ENCODE measurements at places on chromosomes 13 and 19. TPM values are rescaled to one million over a fixed set of nuclear protein-coding genes. Genes with fewer than 3 reads are reported as not detected.

DNA sequence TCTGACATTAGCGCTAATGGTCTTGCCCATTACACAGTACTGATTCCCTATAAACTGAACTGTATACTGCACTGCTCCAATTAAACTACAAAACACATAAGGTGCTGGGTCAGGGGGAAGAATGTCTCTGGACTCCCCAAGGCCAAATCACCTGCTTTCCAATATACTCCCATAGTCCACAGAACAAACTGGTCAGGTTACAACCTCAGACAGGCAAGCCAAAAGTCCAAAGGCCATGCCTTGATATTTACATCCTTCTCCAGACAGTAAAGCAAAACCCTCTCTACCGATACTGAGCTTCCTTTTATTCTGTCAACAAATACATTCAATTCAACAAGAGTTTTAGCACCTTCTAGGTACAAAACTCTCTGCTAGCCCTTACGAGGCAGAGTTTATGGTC is 8.9 kb downstream of the ZNF541 start:
- no peak for DNase-seq

GRCh38 chr19:4939466-4939865 is 29.4 kb upstream of the KDM4B start:
- no peak for DNase-seq

DNA sequence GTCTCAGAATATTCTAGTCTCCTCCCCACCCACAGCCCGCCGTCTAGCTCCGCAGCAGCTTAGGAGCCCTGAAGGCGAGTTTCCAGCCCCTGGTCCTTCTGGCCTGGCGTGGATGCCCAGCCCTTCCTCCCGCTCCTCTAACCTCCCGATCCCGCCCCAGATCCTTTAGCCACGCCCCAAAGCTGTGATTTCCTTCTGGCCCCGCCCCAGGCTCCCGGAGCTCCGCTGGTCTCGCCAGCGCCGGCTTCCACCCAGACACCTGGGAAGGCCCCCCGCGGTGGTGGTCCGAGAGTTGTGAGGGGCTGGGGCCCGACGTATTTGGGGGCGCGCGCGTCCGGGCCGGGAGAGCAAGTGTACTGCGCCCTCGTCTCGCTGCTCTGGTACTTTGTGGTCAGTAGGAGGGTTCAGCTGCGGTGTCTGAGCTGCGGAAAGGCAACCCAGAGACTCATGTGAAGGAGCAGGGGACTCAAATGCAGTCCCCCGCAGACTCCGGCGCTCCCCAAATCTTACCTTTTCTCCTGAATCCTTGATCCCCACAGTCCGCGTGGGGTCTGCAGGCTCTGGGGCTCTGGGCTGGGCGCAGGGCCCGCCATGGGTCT is at the start of gene CGB7:
Gene CGB7 (minus strand): TSS at position 114 of the 599 bp plus-strand sequence. CDS start 2,374 bp downstream, outside the sequence.
- no peak for DNase-seq

GRCh38 chr13:89925107-89925506 is 1422.4 kb upstream of the MIR17HG start:
- DNase-seq, result peak; percentile 14

GRCh38 chr19:38190061-38190460 is 34.0 kb downstream of the DPF1 start:
- DNase-seq, result no peak

- no peak for DNase-seq
Observed at GRCh38 chr13:29589967-29590366, 5.5 kb downstream of the SLC7A1 start.

- DNase-seq, result no peak
Observed at GRCh38 chr13:55106509-55106908, 2034.2 kb upstream of the PRR20A start.

DNA sequence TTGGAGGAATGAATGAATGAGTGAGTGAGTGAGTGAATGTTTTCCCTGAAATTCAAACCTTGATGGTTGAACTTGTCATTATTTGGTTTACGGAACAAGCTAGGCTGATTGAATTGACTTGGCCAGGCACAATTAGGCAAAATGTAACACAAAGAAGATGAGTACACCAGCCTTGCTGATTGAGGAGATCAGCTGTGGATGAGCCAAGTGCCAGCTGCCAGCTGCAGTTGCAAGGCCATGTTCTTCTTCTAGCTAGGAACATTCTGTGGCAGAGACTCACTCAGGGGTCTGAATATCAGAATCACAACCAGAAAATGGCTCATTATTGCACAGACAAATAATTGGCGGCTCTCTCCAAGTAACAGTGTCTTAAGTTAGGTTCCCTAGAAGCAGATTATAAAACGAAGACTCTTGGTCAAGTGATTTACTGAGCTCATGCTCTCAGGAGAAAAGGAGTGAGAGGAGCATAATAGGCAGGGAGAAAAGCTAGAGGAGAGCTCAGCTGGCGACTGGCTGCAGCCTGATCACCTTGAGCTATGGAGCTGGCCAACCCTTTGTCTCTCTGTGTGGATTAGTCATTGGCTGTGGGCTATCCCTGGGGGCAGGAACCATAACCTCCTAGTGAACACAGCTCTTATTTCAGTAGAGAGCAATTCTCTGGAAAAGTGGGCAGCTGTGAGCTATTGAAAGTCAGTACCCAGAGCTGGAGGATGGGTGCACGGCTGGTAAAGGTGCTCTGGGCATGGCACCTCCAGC is 225.3 kb upstream of the SERP2 start:
- DNase-seq, result no peak

Gene ATP8B3
- polyA plus RNA-seq, result 0.41 TPM

Gene SELENOV
- polyA plus RNA-seq, result not detected

DNA sequence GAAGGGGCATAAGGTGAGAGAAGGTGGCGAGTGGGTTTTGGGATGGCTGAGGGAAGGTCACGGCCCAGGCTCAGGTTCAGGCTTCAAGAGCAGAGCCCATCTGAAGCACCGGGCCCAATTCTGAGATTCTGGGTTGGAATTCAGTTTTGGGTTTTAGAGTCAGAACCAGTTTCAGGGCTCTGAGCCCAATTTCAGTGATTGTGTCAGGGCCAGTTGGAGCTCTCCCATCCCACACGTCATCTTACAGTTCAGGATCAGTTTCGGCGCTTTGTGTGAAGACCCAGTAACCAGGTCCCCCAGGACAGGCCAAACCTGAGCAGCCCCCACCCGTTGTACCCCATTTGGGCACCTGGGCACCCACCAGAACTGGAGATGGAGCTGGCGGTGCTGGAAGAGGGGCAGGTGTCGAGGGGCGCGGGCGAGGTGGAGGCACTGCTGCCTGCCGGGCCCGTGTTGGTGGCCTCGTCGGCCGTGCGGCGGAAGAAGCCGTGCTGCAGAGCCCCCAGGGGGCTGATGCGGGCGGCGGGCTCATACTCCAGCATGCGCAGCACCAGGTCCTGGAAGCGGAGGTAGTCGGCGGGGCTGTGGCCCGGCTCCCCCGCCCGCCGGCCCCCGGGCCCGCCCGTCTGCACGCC is 7.5 kb downstream of the DYRK1B start:
- no peak for DNase-seq

DNA sequence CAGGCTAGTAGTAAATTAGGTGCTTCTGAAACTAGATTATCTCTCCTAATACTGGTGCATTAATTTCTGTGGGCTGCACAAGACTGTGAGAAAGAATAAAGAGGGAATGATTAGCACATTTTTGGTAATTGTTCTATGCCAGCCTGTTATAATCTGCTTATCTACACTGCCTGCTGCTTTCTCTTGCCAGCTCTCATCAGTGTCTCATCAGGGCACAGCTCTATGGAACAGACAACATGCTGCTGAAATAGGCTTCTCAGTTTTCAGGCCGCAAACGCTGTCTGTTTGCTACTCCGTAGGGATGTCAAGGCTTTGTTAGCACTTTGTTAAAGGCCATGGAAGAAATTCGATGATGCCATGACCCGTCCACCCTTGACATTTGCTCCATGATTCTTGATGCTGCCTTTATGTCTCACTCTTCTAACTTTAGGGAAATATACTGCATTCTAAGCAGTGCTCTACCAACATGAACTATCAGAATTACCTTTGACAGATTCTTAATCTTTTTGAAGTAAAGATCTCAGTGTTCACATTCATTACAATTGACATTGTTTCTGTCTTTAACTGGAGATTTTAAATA is 84.0 kb upstream of the PRR20A start:
- no peak for DNase-seq

DNA sequence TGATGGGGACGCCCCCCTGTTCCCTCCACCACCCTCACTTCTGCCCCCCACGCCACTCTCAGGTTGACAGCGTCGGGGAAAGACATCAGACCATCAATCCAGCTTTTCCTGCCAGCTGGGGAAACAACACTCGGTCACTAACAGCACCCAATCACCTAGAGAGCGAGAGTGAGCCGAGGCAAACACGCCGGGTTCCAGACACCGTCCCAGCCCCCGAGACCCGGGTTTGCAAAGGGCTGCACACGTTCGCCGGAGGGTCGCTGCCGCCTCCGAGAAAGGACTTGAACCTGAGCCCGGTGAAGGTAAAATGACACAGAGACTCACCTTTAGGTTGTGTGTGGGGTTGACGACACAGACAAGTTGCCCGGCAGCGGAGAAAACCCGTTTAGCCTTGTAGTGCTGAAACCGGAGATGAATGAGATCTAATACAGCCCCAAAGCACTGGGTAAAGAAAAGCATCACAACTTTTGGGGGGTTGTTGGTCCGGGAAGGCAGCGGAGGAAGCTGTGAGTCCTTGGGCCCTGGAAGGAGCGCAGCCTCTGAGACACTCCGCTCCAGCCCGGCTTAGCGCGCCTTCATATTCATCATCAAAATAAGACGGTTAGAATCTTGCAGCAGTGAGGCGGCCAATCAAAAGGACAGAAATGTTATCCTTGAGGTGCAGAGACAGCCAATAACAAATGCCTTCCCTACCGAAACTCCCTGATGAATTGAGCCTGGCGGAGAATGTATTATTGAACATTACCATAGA is at the start of gene SIAH3:
Gene SIAH3 (minus strand): TSS at position 583 of the 751 bp plus-strand sequence. CDS start 124 bp downstream, at position 459.
- DNase-seq, result no peak

Gene CPB2
- 0.45 TPM for polyA plus RNA-seq

- DNase-seq, result no peak
Observed at GRCh38 chr13:35127466-35127865, 185.4 kb downstream of the NBEA start.

Gene CGB5
- not detected for polyA plus RNA-seq

Gene TTC9B
- not detected for polyA plus RNA-seq

GRCh38 chr13:37381502-37381901 is 217.1 kb downstream of the POSTN start:
- no peak for DNase-seq

Gene RYR1
- 397 TPM for polyA plus RNA-seq

Gene RTBDN
- not detected for polyA plus RNA-seq

DNA sequence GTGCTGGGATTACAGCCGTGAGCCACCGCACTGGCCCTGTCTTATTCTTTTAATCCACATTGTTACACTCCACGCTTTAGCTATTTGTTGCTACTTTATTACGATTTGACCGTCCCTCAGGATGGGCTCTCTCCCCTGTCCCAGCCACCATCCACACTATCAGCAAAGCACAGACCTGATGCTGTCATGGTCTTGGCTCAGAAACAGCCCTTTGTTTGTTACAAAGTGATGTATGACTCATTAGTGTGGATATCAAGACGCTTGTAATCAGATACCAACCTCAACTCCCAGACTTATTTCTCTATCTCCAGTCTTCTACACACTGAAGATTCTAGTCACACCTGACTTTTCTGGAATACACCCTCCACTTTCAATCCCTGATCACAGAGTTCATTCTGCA is 84.6 kb upstream of the FREM2 start:
- no peak for DNase-seq

Gene LHB
- not detected for polyA plus RNA-seq

DNA sequence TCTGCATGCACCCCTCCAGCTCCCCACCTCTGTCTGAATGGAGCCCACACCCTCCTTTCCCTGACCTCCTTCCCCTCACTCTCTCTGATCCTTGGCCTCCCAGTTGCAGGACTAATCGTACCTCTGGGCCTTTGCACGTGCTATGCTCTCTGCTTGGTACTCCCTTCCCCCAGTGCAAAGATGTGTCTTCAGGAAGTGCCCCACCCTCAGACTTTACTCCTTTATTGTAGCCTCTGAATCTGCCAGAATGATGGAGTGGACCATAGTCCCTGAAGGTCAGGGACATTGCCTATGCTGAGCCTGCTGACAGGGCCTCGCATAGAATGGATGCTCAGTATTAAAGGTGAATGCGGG is 1.3 kb upstream of the JUND start:
- no peak for DNase-seq

Gene NXNL1
- polyA plus RNA-seq, result not detected

DNA sequence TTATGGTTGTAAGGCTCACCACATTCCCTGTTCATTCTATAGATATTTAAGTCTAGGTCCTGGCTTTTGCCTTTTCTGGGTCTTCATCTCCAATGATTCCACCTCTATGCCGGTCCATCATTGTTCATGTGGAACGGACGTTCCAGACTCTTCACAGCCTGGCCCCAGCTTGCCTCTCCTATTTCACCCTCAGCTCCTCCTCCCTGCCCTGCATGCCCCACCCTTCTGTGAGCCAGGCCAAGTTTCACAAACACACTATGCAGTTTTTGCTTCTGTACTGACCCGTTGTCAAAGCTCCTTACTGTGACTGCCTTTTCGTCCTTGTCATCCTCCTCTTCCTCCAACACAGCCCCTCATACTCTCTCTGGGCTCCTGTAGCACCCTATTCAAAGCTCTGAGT is 31.3 kb downstream of the TEX26 start:
- no peak for DNase-seq

DNA sequence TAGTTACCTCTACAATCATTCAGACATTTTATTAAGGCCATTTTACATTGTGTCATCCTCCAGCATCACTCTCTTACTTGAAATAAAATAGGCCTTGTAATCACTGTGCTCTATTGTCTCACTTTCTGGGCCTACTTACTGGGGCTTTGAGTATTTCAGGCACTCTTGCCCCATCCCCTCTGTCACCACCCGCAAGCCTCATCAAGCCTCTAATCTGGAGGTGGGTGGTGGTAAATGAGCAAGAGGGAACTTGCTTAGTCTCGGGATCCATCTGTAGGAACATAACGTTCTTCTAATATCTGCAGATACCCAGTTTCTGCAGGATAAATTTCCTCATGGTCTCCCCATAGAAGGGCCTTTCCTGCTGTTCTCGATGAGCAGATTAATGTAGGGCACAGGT is 19.4 kb upstream of the GPR18 start:
- no peak for DNase-seq

- peak; percentile 99 for DNase-seq
Observed at GRCh38 chr19:40750874-40751537, at the start of gene SNRPA. Gene SNRPA (plus strand): TSS chr19:40751203. CDS start chr19:40751409, 206 bp downstream.

DNA sequence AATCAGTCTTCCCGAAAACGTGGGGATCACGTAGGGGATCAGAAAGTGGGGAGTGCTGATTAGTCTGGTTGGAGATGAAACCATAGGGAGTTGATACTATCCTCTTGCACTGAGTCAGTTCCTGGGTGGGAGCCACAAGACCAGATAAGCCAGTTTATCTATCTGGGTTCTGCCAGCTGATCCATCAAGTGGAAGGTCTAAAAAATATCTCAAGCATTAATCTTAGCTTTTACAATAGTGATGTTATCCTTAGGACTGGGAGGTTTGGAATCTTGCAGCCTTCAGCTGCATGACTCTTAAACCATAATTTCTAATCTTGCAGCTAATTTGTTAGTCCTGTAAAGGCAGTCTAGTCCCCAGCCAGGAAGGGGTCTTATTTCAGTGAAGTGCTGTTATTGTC is 2474.2 kb downstream of the PCDH9 start:
- no peak for DNase-seq

Gene FGF22
- not detected for polyA plus RNA-seq

GRCh38 chr13:24013189-24013588 is 115.9 kb upstream of the C1QTNF9B start:
- DNase-seq, result no peak
